ENCODE measurements at places on chromosomes 7 and 10. TPM values are rescaled to one million over a fixed set of nuclear protein-coding genes. Genes with fewer than 3 reads are reported as not detected.

The BAMBI gene
- 31.5 TPM for total RNA-seq

The SUFU gene
- 0.40 TPM for total RNA-seq

The SEMA4G gene
- 0.57 TPM for total RNA-seq

The HOXA1 gene
- total RNA-seq, result 5.5 TPM

The TMEM130 gene
- 3.3 TPM for total RNA-seq

The TYW1B gene
- 1.9 TPM for total RNA-seq

The CLCN1 gene
- total RNA-seq, result not detected

The OR6V1 gene
- total RNA-seq, result not detected

The PON3 gene
- total RNA-seq, result not detected

The ABCC2 gene
- 0.80 TPM for total RNA-seq

The VGF gene
- 10.3 TPM for total RNA-seq

The EFCAB10 gene
- total RNA-seq, result not detected

The CDHR3 gene
- total RNA-seq, result 0.74 TPM

The AKR1C4 gene
- not detected for total RNA-seq

The CCL24 gene
- not detected for total RNA-seq

GRCh38 chr10:118522791-118523498 lies 72.5 kb downstream of the PRLHR start:
- DNase-seq, result peak; percentile 33

GRCh38 chr7:92563345-92563744 lies 26.8 kb downstream of the FAM133B start:
- DNase-seq, result no peak

DNA sequence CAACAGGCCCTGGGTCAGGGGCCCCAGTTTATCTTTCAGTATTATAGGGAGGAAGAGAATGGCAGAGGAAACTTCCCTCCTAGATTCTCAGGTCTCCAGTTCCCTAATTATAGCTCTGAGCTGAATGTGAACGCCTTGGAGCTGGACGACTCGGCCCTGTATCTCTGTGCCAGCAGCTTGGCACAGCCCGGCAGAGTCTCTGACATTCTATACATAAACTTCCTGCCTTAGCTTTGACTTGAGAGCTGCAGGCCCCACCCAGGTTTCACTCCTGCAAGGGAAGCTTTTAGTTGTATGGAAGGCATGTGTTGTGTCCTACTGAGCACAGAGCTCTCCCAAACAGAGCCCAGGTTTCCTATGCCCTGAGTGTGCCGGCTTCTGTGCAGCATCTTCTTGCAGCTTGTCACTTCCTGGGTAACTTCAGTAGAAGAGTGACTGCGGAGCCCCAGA lies 205.6 kb upstream of the PRSS58 start:
- DNase-seq, result no peak

DNA sequence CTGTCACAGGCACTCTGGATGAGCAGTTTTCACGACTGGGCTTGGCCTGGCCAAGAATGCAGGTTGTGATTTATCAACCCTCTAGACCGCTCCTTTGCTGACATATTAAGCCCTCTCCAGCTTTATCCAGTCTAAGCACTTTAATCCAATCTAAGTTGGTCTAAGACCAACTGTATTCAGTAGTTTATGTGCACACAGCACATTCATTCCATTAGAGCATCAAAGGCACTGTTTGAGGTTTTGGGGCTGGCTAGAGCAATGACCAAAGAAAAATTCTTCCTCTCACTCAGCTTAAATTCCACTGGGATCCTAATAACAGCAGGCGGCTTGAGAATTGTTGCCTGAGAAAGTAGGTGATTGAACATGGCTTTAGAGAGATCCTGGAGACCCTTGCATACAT lies 176.0 kb upstream of the INSYN2A start:
- DNase-seq, result no peak

DNA sequence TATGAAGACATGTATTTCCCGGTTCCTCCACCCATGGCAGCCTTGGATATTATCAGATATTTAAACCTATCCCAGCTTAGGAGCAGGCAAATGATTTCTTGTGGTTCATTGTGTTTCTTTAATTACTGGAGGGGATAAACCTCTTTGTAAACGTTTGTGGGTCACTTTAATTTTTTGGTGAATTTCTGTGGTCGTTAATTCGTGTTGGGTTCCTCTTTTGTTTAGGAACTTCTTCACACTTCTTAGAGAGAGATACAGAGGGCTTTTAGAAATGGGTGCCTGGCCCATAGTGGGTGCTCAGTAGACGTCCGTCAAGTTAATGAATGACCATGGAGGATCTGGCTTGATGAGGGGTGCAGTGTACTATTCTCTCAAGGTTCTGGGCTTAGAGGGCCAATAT lies 27.2 kb upstream of the NUB1 start:
- no peak for DNase-seq

- DNase-seq, result no peak
Observed at GRCh38 chr10:129075927-129076326, 391.1 kb upstream of the MGMT start.

- DNase-seq, result no peak
Observed at GRCh38 chr7:152572101-152572500, 103.8 kb downstream of the XRCC2 start.

GRCh38 chr7:13321316-13321715 lies 633.9 kb downstream of the ARL4A start:
- DNase-seq, result no peak

- DNase-seq, result no peak
Observed at GRCh38 chr10:75040576-75040975, 70.9 kb upstream of the SAMD8 start.

- DNase-seq, result no peak
Observed at GRCh38 chr7:25964483-25964991, 187.5 kb upstream of the NFE2L3 start.

DNA sequence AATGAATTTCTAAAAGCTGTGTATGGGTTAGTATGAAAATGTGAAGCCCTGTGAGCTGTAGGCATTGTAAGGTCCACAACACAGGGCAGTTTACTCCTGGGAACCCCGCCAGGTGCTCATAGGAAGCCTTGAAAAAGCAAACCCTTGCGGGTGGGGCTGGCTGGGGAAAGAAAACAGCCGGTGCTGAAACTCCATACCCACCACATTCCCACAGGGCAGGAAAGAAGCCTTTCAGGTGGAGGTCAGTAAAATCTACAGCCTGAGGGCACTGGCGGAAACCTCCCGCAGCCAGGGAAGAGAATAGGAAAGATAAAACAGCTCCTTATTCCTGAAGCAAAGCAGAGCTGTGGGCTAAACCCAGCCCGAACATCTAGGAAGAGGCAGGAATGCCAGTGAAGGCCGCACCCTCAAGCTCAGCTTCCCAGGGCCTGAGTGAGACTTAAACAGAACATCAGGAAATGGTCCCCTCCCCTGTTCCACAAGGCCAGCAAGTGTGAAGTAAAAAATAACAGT lies 34.7 kb downstream of the PODXL start:
- peak; percentile 73 for DNase-seq

- no peak for DNase-seq
Observed at GRCh38 chr7:23107781-23108180, 2.2 kb downstream of the KLHL7 start.

- DNase-seq, result no peak
Observed at GRCh38 chr7:84484502-84485079, 290.0 kb upstream of the SEMA3A start.

DNA sequence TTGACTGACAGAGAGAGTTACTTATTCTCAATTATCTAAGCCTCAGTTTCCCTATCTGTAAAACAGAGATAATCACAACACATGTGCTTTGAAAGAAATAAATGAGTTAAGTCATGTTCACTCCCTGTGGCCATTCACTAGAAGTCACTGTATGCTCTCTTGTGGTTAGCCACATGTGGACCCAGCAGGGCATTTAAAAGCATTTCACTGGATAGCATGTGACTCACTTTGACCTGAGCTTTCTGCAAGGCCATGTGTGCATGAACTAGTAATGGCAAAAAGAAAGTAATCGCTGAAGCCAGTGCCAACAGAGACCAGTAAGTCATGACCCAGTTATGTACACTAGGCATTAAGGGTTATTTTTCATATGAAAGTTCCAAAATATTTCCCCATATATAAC lies 557.0 kb upstream of the IGFBP3 start:
- DNase-seq, result peak; percentile 84

DNA sequence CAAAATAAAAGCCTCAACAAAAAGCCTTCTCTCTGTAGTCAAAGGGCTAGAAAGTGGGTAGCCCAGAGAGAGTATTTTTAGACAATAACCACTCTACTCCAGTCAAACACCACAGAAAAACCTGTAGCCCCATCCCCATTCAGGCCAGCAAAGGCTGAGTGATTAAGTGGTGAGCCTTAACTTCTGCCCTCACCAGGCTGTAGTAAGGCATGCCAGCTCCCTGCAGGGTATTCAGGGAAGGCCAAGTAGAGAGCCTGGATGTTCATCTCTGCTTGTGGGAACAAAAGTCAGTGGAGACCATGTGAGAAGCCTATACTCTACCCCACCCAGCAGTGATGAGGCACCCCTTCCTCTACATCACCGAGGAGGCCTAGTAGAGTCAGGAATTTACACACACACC lies 51.2 kb downstream of the HIF1AN start:
- no peak for DNase-seq

DNA sequence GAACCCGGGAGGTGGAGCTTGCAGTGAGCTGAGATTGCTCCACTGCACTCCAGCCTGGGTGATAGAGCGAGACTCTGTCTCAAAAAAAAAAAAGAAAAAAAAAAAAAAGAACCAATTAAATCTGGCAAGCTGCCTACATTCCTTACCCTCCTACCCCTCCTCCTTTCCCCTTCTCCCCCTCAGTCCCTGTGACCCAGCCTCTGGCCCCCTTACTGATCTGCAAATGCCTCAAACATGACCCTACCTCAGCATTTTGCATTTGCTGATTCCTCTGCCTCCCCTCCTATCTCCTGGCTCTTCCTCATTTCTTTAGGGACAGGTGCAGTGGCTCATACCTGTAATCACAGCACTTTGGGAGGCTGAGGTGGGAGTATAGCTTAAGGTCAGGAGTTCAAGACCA lies 19.3 kb downstream of the CDHR3 start:
- no peak for DNase-seq

- DNase-seq, result no peak
Observed at GRCh38 chr7:133401225-133401624, 148.3 kb downstream of the EXOC4 start.

DNA sequence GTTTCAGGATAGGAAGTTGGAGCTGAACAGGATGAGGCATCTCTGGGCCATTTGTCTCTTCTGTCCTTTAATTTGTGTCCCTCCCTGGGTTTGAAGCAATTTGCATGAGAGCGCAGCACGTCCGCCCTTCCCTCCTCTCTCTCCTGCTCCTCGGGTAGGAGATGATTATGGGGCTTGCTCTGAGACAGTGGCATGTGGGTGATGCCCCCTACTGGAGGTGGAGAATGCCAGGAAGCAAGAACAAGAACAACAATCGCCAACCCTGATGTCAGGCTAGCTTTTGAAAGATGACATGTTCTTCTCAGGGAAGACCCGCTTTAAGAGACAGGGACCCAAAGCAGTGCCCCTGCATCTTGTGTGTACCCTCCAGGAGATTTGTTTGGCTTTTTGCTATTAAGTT lies 63.9 kb upstream of the LOXL4 start:
- peak; percentile 34 for DNase-seq

- DNase-seq, result peak; percentile 48
Observed at GRCh38 chr10:24821986-24822385, 98.3 kb upstream of the ARHGAP21 start.

GRCh38 chr10:93992400-93993030 lies 1.2 kb upstream of the PLCE1 start:
- DNase-seq, result no peak

DNA sequence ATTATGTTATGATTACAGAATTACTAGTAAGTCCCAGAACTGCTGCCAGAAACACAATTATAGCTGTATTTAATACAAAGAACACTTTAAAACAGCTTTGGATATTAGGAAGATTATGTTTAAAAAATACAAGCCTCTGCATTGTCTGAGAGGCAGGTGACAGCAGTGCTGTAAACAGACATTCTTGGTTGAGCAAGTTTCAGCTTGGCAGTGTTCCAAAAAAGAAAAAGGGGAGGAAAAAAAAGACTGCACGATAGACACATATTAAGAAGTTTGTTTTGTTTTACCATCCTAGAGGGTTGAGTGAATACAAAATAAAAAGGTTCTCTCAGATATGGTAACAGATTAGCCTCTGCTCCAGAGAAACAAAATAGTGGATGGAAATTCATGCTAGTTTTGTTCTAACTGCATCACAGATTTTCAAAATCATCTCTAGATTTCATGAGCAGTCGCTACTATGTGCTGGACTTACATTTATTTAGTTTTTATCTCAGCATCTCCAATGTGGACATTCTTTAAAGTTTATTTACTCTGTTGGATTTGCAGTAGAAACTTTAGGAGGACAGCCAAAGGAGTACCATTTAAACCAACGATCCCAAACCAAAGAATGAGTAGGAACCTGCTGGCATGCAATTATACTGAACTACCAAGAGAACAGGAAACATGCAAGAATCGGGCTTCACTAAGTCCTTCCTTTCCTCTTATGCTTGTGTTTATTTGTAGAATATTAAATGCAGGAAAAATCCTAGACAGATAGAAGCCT lies 9.0 kb downstream of the FAM204A start:
- DNase-seq, result no peak

- no peak for DNase-seq
Observed at GRCh38 chr10:132457328-132458070, 60.5 kb downstream of the PWWP2B start.

DNA sequence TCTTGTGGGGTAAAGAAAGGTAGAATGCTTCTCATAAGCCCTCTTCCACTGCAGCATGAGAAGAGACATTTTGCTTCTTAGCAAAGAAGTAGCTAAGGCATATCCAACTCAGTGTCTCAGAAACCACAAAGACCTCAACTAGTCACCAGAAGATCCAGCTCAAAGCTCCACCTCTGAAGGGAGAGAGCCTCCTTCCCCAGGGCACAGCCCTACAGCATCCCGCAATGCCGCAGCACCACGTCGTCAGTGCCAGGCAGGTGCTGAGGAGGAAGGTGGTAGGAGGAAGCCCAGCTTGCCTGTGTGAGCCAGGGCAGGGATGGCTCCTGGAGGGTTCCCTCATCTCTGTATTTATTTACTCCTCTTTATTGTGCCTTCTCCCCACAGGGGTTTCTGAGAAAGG lies 385.6 kb upstream of the NPVF start:
- no peak for DNase-seq

- no peak for DNase-seq
Observed at GRCh38 chr7:30525429-30525828, 20.8 kb upstream of the GGCT start.

DNA sequence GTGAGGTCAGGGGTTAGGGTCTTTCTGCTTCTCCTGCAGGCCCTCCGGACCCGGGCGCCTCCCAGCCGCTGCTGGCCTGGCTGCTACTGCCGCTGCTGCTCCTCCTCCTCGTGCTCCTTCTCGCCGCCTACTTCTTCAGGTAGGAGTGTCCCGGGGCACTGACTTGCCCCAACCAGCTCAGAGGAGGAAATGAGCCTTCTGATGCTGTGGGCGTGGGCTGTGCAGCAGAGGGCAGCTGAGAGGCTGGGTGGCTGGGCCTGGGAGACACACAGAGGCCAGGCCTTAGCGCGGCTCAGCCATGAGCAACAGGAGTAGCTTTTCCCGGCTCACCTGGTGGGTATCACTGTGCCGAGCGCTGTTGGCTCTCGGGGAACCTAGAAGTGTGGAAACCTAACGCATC lies 78.9 kb downstream of the MKI67 start:
- DNase-seq, result peak; percentile 47
